ENCODE measurements at places on chromosomes 11 and 22.
A peak's percentile ranks its signal among the peaks of the same experiment; 100 is the strongest.

- DNase-seq: no peak
Observed at GRCh38 chr11:123630126-123630608, 24.3 kb downstream of the SCN3B start.

- peak; percentile 16 for DNase-seq
Observed at GRCh38 chr11:57567515-57568329, at the start of gene UBE2L6. Gene UBE2L6, minus strand, starts transcription at chr11:57567672. Its CDS starts 61 bp downstream, at chr11:57567611.

GRCh38 chr22:17706947-17707346 is 67.3 kb downstream of the BID start:
- DNase-seq: no peak

DNA sequence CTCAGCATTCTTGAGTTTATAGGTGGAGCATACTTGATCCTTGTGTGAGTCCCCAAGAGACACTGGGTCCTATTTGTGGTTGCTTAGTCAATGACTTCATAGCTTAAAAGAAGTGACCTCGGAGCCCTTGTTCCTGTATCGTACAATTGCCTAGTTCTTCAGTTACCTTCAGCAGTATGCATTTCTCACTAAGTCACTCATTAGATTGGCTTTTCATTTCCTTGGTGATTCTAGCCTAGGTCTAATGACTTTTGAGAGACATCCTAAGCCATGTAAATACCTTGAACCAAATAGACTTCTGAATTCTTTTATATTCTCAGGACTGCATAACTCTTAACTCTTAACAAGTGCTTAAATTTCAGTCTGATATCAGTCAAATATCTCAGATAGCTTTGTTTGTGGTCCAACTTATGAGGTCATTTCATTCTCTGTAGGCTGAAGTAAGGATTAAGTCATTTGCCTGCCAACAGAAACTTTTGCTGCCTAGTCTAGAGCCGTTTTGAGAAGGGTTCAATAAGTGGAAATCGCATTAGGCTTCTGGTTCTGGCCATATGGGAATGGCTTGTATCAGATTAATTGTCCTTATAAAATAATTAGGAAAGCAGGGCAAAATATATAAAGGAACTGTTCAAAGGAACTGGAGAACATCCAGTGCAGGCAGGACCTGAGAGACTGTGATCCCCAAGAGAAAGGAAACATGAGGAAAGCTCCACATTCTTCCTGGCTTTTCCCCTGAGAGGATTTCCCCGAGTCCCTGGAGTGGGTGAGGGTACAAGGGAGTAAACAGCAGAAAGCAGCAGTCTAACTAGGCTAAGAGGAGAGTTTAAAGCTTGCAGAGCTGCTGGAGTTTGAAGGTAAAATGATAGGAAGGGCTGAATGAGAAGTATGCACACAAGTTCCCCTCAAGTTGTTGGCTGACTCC is 39.9 kb downstream of the TRAF6 start:
- DNase-seq: no peak

GRCh38 chr11:77710358-77710757 is 72.8 kb upstream of the CLNS1A start:
- no peak for DNase-seq

DNA sequence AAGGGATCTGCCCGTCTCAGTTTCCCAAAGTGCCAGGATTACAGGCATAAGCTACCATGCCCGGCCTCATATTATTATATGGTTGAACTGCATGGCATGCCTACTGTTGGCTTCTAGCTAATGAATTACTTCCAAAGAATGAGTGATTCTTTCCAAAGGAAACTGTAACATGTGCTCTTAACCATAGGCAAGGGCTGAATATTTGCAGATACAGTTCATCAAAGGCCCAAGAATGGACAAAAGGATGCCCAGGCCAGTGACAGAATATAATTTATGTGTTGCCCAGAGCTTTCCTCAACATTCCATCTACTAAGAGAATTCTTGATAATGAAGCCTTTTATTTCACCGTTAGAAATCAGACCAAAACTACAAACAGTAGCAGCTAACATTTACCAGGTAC is 27.0 kb upstream of the CCDC89 start:
- no peak for DNase-seq

DNA sequence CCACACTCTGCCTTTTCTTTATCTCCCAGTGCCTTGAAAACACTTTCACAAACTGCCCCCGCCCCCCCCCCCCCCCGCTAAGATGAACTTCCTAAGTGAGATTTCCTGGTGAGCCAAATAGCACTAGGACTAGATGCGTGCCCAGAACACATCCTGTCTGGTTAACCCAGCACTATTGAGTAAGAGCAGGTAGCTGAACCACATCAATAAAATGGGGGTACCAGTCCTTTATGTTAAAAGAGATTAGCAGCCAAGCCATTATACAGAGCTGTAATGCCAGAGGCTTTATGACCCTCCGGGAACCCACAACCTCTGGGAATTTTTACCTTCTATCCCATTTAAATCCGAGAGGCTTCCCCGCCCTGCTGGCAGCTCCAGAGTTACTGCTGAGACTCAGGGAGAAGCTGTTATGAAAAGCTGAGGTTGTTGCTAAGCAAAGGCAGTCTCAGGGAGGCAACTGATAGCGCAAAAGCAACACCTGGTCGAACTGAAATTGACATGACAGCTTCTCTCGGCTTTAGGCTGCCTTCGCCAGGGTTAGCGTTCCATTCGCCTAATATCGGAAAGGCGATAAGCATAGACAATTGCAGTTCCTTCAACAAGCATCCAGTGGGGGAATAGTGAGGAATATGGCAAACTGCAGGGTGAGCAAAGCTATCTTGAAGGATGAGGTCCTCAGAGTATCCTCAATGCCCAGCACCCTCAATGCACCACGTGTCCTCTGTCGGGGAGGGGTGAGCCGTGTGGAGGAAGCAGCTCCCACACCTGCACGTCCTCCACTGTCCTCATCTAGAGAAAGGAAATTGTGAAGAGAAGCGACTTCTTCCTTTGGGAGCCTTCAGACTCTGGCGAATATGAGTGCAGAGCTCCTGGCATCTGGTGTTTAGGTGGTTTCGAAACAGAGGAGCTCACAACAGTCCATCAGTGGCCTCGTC is 977.0 kb downstream of the NTM start:
- DNase-seq: no peak

Measured in ascending aorta (tissue), 2 donors.